RCC 7860 (cell line): ENCODE measurements at places on chromosomes 16 and 17.

DNA sequence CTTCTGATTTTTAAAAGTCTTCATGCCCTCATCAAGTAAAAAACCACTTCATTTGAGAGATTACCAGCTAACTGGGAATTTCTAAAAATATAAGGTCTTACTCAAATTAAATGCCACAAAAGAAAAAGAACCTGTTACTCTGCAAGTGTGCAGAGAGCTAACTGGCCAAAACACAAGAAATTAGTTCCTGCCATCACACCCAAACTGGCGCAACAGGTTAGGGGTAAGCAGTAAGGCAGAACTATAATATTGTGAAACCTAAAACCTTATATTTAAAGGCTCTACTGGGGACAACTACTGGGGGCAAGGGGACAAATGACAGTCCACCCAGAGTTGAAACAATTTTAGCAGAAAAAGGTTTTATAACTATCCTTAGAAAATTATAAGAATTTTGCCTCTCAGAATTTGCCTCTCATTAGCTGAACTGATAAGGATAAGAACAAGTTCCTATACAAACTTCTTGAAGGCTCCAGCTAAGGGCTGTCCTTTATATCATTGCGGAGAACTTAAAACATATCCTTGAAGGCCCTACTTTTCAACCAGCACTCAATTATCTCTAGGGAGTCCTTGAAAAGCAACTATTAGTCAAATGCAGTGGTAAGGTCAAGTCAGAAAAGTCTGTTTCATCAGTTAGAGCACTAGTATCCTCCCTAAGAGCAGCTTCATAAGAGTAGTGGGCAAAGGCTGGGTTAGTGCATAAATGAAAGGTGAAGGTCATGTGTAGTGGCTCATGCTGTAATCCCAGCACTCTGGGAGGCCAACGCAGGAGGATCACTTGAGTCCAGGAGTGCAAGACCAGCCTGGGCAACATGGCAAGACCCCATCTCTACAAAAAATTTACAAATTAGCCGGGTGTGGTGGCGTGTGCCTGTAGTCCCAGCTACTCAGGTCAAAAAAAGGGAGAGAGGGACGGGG is 31.5 kb downstream of the SMURF2 start:
- DNase-seq: no peak

DNA sequence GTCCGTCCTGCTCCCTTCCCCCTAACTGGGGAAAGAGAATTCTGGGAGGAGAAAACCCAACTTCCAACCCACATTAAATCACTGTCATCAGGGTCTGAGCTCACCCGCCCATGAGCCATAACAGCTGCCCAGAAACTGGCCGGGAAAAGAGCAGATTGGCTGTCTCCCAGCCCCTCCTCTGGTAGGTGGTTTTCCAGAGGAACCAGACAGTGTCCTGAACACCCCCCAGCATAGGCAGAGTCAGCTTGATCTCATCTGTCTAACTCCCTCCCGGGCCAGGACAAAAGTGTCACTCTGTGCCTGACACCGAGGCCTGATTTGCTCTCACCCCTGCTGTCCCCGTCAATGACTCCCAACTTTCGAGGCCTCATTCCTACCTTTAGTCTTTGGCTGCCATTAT is 197.0 kb downstream of the AXIN2 start:
- no peak for DNase-seq

DNA sequence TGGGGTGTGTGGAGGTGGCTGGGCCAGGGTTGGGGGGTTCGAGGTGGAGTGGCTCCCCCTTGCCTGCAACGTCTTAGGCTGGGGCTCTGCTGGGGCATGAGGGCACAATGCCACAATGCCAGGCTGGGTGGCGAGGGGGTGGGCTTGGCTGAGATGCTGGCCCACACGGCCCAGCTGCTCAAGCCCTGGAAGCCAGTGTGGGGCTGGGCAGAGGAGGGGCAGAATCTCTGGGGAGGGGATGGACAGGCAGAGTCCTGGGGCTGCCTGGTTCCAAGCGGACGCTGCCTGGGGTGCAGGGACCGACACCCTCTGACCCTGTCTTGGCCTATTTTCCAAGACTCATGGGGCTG is 37.5 kb upstream of the SSTR5 start:
- DNase-seq: no peak

DNA sequence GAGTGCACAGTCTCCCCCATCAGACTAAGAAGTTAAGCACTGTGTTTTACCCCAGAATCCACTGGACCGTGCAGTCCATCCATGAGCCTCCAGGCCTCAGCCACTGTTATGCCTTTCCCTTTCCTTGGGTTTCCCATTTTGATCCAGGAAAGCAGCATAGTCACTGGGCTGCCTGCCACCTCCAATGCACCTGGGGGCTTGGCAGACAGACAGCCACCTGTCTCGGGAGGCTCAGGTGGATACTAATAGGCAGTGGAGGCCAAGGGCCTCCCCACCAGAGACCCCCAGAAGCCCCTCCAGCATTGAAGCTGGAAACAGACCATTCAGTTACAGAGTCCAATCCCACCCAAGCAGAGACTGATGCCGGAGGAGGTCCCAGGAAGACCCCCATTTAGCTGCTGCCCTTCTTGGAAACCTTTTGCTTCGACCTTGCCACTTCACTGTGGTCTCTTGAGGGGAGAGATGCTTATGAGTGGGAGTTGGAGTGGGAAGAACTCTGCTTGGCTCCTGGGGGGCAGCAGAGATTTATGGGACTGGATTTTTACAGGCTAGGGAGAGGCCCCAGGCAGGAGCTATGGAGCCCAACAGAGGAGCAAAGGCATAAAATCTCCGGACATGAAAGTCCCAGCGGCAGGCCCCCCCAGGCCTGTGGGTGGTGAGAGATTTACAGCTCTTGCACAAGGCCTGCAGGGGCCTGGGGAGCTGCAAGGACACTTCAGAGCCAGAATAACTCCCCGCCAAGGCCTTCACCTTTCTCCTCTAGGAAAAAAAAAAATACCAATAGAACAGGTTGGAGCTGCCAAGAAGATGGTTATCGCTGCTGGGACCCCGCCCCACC is 12.2 kb upstream of the SP2 start:
- DNase-seq: no peak

- DNase-seq: no peak
Measured at GRCh38 chr16:65116818-65117430, 4.9 kb downstream of the CDH11 start.

GRCh38 chr17:78497115-78497540 is 80.1 kb downstream of the DNAH17 start:
- DNase-seq: peak; percentile 75

DNA sequence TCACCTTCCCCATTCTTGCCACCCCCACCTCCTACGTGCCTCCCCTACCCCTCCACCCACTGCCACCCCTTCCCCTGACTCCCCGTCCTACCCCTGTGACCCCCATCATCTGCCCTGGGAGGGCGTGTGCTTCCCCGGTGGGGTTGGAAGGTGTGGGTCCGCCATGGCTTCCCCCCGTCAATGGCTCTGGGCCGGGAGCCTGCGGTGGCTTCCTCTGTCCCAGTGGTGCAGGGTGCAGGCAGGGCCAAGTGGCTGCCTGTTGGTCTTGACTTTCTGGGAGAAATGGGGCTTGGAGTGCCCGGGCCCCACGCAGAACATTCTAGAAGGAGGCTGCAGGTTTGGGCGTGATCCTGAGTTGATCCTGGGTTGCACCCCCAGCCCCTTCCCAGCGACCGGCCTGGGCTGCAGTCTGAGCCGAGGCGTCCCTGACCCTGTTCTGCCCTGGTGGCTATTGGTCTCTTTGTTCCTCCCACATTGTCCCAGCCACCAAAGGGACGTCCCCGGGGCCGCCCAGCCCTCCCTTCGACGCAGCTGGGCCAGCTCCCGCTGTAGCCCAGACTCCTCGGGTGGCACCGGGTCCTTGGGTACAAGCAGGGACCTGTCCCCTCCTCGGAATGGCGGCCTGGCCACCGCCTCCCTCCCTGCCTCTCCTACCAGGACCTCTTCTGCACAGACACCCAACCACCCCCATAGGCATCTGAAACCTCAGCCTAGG is 25.7 kb downstream of the GSE1 start:
- no peak for DNase-seq

DNA sequence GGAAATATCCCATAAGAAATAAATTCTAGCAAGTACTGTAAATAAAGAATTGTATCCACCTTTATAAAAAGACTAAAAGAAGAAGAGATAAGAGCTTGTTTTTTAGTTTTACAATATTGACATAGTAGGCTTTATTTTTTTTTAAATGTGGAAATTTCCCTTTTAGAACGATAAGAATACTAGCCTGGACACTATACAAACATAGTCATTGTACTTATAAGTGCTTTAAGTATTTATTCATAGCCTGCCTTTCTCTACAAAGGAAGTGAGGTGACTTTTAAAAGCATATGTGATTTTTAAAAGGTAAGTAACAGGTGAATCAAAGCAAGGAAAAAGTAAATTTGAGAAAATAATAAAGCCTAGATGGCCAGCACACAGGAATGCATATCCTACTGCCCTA is 17.7 kb downstream of the TOX3 start:
- no peak for DNase-seq

- no peak for DNase-seq
Measured at GRCh38 chr16:49277386-49277742, 4.3 kb downstream of the CBLN1 start.

- no peak for DNase-seq
Measured at GRCh38 chr17:48873209-48873608, 19.4 kb upstream of the ATP5MC1 start.

- no peak for DNase-seq
Measured at GRCh38 chr16:69384974-69385373, 833 bp downstream of the TERF2 start.

DNA sequence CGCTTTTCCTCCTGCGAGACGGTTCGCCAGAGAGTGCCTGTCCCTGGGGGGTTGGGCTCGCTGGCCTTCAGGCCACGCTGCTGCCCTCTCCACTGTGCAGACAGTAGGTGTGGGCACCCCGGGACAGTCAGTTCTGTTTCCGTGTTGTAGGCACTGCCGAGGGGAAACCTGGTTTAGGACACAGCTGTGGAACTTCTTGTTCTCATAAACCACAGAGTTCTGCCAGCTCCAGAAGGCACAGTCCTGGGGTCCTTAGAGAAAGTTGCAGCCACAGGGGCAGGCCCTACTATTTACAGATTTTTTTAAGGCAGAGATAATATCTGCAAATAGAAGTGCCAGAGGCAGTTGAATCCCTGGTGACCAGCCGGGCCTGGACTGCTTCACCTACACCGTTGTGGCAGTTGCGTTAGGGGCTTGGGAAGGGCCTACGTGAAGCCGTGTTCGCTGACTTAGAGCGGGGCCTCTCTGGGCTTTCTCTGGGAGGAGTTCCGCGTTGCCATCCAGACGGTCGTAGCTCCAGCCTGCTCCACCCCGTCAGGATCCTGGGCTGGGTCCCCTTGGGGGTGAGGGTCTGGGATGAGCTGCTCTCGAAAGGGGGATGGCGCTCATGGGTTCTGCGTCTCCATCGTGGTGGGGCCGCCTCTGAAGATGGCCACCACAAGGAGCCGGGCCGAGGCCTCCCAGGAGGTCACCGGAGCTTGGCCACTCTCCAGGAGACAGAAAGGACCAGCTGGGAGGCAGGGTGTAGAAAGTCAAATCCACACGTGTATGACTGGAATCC is 126.3 kb downstream of the BANP start:
- DNase-seq: no peak

- no peak for DNase-seq
Measured at GRCh38 chr17:79814974-79815835, 18.3 kb upstream of the CBX8 start.

GRCh38 chr17:75325827-75326225 is 36.6 kb upstream of the SLC25A19 start:
- DNase-seq: no peak

DNA sequence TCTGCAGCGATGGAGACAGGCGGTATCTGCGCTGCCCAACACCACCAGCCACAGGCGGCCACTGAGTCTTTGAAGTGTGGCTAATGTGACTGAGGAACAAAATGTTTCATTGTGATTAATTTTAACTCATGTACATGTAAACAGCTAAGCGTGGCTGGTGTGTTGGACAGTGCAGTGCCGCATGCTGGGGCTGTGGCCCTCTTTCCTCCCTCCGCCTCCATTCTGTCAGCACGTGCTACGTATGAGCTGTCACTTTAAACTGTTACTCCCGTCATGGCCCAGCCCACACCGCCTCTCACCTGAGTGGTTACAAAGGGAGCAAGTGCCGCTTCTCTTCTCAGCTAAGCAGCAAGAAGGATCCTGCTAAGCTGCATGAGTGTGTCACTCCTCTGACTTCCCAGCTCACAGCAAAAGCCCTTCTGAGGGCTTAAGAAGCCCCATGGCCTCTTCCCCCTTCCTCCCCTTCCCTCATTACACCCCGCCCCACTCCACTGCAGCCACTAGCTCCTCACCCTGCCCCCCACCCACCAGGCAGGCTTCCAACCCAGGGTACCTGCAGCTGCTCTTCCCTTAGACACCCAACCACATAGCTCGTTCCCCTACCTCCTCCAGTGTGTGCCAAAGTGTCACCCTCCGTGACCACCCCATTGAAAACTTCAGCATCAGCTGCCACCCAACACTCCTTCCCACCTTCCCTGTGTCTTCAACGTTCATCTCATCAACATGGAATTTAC is 15.0 kb downstream of the HASPIN start:
- no peak for DNase-seq

GRCh38 chr16:77376358-77376757 is 58.5 kb downstream of the ADAMTS18 start:
- no peak for DNase-seq

GRCh38 chr16:47504599-47504998 is 43.5 kb downstream of the PHKB start:
- DNase-seq: no peak

GRCh38 chr17:4632581-4632920 is 8.9 kb downstream of the ALOX15 start:
- DNase-seq: no peak

DNA sequence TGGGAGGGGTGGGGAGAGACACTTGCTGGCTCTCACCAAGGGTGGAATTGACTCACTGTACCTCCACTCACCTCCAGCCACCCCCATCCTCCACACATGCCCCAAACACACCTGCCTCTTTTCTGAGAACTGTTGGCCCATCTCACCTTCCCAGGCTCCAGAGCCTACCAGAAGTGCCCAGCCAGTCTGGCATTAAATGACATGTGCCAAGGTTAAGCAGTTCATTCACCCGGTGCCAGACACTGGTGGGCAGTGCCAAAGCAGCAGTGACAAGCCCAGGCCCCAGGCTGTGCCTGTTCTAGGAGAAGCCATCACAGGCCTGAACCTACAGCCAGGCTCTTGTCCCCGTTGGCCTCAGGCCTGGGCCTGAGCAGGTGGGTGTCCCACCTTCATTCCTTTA is 11.2 kb downstream of the MVP start:
- DNase-seq: no peak

- DNase-seq: no peak
Measured at GRCh38 chr17:37342589-37342988, 33.2 kb upstream of the C17orf78 start.
